ENCODE measurements at places on chromosomes 16 and 17. TPM values are rescaled to one million over a fixed set of nuclear protein-coding genes. Genes with fewer than 3 reads are reported as not detected.

The CA7 gene
- not detected for total RNA-seq

The CTRB2 gene
- not detected for total RNA-seq

The PROCA1 gene
- 1.9 TPM for total RNA-seq

The TSR3 gene
- 91.6 TPM for total RNA-seq

The C16orf96 gene
- 0.17 TPM for total RNA-seq
